RWPE1 (cell line): ENCODE measurements at places on chromosomes 12 and 14.

DNA sequence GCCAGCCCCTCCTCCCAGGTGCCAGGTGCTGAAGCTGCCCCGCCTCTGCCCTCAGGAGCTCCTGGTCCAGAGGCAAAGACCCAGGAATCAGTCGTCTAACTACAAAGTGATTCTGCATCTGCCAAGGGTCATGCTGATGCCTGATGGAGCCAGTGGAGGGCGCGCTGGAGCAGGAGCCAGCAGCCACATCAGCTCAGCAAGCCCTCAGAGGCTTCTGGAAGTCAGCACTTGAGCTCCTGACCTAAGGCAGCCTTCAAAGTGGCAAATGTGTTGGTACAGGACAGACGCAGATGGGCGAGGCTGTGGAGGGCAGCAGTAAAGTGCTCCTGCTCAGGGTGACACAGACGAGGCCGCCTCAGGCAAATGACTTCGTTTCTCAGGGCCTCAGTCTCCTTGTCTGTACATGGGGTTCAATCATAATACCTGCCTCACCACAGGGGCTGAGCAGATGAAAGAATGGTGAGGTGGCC is 10.9 kb downstream of the C12orf43 start:
- DNase-seq, result no peak

DNA sequence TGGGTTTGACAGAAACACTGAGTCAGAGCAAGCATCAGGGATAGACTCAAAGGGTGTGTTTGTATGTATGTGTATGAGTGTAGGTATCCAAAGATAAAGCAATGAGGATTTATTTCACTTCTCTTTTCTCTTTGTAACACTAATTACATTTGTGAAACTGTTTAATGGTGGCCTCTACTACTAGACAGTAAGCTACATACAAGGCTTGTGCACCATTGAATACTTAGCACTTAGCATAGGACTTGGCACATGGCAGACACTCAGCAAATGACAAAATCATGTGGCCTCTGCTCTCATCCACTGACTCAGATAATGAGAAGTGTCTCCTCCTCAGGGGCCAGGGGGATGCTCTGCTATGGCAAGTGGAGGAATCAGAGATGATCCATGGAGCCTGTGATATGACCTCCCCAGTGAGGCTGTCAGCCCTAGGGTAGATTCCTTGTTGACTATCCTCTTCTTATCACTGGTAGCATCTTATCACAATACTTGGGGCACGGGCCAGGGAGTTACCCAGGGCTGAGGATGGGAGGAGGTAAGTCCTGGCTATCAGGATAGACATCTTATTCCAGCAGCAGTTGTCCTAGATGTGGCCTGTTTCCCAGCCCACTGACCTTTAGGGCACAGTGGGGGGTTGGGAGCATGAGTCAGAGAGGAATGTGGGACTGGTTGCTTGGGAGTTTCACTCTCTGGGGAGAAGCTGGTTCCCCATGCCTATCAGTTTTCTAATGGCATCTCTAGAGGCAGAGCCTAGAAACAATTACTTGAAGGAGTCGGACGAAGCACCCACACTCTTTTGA is 71.2 kb upstream of the HOXC13 start:
- peak; percentile 75 for DNase-seq

GRCh38 chr14:80077262-80077661 is 134.0 kb downstream of the DIO2 start:
- no peak for DNase-seq

DNA sequence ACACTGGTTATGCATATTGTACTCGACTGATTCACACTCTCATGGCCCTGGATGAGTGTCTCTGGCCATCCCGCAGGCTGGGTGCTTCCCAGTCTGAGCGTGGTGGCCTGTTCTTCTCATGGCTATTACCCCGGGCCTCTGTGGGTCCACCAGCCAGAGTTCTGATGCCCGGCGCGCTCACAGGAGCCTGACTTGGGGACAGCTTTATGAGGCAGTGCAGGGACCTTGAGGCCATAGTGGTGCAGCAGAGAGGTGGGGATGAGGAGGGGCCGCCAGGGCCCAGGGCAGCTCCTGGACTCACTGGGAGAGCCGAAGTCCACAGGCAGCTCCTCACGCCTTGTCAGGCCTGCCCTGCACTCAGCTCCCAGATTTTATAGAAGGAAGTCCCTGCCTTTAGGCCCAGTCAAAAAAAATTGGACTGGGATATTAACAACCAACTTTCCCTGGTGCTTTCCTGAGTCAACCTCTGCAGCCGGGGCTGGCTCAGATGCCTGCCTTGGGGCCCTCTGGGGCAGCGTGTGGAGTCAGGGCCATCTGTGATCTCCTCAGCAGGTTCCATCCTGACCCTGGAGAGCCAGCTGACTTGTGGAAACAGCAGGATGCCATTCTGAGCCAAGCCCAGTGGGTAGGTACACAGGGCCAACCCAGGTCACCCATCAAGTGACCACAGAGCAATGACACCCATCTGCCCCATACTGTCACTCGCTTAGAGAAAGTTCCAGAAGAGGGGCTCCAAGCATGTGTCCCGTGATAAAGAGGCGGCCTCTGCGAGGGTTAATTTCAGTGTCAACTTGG is 89.4 kb upstream of the DIO3 start:
- DNase-seq, result no peak

- DNase-seq, result no peak
Measured at GRCh38 chr14:68932686-68933085, 46.4 kb downstream of the ACTN1 start.

DNA sequence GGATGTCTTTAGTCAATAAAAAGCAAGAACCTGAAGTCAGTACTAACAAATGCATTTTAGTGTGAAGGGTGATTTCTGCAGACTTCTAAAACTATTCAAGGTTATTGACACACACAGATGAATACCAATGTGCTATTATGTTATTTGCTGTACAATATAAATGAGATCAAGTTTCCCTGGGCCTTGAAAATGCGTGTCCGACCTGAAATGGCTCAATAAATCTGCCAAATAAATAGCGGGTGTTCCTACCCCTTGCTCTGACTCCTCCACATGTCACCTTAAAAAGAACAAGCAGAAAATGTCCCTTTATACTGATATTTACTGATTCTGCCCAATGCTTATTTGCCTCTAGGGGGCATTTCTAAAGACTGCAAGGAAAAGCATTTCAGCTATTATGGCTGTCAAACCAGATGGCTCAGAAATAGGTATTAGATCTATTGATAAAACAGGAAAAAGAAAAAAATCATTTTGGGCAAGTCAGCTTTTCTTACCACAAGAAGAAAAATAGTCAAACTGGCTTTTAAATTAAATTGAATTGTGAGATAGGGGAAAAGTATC is 367.3 kb upstream of the KITLG start:
- no peak for DNase-seq

GRCh38 chr14:68878908-68879307 is 86.0 kb upstream of the ZFP36L1 start:
- no peak for DNase-seq

DNA sequence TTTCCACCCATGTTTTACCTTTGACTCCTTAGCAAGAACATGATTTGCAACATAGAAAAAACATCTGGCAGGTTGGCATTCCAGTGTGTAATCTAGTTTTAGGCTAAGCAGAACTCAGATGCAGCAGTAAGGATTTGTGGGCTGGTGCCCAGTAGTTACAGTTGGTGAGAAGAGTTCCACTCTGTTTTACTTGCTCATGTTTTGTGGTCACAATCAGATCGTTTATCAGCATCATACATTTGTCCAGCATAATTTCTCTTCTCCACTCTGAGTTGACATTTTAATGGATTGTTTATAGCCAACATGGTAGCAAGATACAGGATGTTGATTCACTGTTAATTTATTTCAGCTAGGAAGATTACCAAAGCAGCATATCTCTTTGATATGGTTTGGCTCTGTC is 120.0 kb downstream of the PDE6H start:
- no peak for DNase-seq

DNA sequence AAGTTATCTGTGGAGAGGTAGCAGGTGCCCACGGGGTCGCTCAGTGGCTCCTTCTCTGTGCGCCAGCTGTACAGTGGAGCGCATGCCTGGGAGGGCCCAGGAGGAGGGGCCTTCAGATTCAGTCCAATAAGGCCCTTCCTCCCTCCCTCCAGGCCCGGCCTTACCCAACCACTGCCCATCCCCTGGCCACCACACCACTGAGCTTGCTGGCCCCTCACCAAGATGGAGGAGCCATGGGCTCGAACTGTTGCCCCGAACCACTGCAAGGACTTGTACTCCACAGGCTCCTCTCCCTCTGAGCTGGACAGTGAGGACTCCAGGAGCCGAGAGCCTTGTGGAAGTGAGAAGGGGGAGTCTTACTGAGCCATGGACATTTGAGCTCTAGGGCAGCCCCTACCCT is 9.8 kb downstream of the ITGA5 start:
- DNase-seq, result no peak

DNA sequence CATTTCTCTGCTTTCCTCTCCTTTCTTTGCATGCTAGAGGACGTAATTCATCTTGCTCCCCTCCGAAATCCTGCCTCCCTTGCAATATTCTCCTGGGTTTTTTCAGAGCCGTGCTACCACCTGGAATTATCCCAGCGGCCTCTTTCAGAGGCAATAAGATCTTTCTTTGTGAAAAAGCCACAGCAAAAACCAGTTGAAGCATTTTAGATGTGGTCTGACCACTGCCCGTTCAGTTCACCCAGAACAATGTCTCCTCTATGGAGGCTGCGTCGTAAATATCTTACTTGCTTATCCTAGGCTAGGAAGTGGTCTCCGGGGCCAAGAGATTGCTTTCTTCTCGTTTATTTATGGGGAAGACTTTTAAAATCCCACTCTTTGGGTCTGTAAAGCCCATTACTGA is 85.8 kb downstream of the TBX5 start:
- no peak for DNase-seq

- no peak for DNase-seq
Measured at GRCh38 chr14:77593501-77593961, 22.9 kb downstream of the SPTLC2 start.

- DNase-seq, result no peak
Measured at GRCh38 chr12:62603811-62604098, 137.1 kb downstream of the MON2 start.

DNA sequence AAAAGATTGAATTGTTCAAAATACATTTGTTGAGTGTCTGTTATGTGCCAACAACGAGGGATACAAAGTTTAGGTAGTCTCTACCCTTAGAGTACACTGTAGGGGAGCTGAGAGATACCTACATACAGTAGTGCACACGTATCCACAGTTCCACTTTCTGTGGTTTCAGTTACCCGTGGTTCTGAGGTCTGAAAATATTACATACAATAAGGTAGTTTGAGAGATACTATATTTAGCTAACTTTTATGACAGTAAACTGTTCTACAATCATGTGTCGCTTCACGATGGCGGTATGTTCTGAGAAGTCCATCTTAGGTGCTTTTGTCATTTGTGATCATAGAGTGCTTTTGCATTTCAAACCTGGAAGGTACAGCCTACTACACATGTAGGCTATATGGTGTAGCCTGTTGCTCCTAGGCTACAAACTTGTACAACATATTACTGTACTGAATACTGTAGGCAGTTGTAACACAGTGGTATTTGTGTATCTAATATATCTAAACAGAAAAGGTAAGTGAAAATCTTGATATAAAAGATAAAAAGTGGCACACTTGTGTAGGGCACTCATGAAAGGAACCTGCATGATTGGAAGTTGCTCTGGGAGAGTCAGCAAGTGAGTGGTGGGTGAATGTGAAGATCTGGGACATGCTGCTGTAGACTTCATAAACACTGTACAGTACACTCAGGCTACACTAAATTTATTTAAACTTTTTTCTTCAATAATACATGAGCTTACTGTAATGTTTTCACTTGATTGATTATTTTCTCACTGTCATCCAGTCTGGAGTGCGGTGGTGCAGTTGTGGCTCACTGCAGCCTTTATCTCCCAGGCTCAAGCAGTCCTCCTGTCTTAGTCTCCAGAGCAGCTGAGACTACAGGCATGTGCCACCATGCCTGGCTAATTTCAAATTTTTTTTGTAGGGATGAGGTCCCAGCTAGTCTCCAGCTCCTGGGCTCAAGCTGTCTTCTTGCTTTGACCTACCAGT is 4.0 kb downstream of the CPSF6 start:
- DNase-seq, result no peak

GRCh38 chr12:131428091-131428685 is 282.7 kb upstream of the SFSWAP start:
- no peak for DNase-seq
